ENCODE measurements at places on chromosomes 11 and 22.

DNA sequence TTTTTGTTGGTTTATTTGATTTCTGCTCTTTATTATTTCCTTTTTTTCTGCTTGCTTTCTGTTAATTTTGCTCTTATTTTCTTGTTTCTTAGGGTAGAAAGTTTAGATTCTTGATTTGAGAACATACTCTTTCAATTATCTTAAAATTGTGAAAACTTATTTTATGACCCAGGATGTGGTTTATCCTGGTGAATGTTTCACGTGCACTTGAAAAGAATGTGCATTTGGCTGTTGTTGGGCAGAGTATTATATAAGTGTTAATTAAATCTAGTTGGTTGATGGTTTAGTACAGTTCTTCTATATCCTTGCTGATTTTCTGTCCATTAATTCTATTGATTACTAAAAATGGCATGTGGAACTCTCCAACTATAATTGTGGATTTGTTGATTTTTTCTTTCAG is 66.9 kb upstream of the NARS2 start:
- no peak for DNase-seq

GRCh38 chr11:22510010-22510409 is 115.6 kb downstream of the FANCF start:
- DNase-seq, result no peak

DNA sequence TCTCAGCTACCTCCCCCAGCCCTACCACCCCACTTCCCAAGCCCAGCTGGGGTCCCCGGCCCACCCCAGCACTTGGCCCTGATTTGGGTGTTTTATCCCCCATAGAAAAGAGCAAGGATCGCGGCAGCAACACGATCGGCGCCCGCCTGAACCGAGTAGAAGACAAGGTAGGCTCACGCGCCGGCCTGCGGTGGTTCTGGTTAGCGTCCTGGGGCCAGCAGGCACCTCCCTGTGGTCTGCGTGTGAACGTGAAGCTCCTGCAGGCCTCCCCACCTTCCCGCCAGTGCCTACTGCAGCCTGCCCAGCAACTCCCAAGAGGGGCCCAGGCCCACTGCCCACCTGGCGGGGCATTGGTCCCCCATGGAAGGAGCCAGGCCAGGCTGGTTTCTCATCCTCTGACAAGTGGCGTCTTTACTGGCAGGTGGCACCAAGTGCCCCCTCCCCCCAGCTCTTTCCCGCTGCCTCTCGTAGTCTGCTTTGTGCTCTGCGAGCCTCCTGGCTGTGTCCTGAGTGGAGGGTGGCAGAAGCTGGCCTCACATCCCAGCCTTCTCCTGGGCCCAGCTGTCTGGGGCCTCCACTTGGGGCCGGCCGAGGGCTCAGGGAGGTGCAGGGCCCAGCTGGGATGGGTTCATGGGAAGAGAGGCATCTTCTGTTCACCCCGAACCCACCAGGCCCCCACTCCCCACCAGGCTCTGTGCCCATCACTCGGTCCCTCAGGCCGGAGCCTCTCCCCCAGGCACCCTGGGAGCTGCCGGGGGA is 78.3 kb upstream of the KCNQ1OT1 start:
- no peak for DNase-seq

DNA sequence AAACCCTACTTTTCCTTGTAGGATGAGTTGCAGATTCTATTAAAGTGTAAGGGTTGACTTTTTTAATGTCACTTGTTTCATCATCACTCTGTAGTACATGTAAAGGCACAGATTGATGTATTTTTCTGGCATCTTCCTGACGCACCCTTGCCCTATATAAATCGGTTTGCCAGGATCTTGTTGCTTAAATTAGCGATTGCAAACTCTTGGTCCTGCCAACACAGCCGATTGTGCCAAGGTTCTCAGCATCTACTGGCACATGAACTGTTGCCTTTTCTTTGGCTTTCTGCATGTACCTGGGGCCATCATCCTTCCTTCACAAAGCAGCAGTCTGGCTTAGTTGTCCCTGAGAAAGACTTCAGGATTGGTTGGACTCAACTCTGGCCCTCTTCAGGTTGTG is 7.5 kb upstream of the LIN7C start:
- no peak for DNase-seq

DNA sequence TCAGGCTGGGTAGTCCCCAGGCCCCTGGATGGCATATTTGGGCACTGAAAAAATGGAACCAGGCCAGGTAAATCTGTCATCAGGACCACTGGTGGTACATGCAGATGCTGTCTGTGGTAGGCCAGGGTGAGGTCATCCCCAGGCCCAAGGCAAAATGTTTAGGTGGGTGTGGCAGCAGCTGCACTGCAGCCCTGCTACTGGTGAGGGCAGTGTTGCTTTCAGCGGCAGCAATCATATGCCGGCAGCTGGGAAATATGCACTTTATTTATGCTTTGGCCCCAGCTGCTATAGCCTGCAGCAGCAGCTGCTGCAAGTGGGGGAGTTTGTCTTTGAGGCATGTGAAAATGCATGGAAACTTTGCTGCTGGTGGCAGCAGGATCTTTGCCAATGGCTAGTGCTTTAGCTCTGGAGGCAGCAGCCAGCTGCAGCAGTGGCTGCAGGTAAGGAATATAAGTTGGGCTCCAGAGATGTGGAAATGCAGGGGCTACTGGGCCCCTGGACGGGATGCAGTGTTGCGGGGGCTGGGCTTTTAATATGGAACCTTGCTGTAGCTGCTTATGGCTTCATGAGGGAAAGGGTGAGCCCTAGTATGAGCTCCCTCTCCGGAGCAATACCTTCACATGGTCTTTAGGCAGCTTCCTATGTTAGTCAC is 365.7 kb upstream of the CADM1 start:
- DNase-seq, result no peak

DNA sequence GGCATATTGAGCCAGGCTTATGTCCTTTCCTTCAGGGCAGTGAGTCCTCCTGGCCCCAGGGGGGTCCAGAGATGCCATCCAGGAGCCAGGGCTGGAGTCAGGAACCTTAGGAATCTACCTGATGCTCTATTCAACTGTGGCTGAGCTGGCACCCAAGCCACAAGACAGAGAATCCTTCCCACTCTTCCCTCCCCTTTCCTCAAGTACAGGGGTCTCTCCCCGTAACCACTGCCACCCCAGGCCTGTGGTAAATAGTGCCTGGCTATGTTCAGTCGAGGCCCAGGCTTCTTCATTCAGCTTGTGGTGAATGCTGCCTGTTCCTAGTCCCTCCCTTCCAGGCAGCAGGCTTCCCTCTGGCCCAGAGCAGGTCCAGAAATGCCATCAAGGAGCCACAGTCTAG is 45.5 kb upstream of the THY1 start:
- DNase-seq, result no peak

GRCh38 chr11:122074022-122074421 is 42.0 kb downstream of the BLID start:
- no peak for DNase-seq

GRCh38 chr11:11782532-11783110 is 59.2 kb upstream of the USP47 start:
- no peak for DNase-seq

GRCh38 chr11:1540074-1540473 is 32.0 kb downstream of the DUSP8 start:
- no peak for DNase-seq

DNA sequence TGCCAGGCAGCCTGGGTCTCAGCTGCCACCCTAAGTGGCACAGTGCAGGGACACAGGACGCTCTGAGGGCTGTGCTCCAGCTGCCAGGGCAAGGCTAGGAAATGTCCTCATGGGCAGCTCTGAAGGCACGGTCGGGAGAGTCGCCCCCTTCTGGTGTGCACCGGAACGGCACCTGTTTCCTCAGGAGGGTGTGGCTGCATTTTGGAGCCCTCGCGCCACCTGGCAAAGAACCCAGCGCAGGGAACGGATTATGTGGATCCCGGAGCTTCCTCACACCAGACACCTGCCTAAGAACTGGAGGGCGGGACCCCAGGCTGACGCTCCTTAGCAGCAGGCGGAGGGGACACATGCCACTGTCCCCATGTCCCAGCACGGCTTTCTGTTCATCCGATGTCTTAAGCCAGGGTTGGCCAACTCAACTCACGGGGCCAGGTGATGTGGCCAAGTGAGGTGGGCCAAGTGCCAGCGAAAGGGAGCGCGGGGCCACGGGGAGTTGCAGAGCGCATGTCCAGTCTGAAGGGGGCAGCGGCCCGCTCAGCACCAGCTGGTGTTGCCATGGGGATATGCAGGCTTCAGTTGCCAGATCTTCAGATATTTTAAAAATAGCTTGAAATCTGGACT is 5.1 kb upstream of the SLC22A8 start:
- DNase-seq, result no peak

- no peak for DNase-seq
These were observed 18.5 kb downstream of the PLA2G6 start for GRCh38 chr22:38162881-38163843.

- DNase-seq, result no peak
These were observed 44.9 kb upstream of the ARFGAP3 start for GRCh38 chr22:42901790-42902508.

- no peak for DNase-seq
These were observed 117.8 kb downstream of the OPCML start for GRCh38 chr11:133414506-133414905.
